ENCODE measurements at places on chromosomes 1 and 21.
A peak's percentile ranks its signal among the peaks of the same experiment; 100 is the strongest.

DNA sequence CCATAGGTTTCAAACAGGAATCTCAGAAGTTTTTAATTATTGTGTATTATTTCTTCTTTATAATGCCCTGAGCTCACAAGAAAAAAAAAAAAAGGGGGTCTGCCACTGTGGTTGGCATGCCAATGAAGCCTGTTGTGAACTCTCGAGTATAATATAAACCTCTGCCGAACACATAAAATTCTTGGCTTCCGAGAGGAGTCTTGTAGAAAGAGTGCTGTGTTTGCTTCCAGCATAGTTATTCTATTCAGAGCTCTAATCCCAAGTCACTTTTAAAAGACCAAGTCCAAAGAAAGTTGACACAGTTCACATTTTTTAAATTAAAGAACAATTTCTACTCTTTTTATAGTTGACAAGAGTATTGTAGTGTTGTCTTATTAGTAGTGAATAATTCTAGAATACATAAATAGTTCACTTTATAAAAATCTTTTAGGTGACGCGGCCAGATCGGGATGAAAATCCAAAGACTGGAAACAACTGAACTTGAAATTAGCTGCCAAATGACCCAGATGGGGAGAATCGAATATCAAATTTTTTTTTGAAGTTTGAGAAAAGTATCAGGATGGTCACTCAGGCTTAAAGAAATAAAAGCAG, 293.2 kb downstream of the DUSP10 start:
- no peak for DNase-seq

GRCh38 chr21:41766883-41767605, at the start of gene RIPK4:
RIPK4 (minus strand) TSS chr21:41767052; CDS start chr21:41767041, 11 bp downstream.
- peak; percentile 58 for DNase-seq

DNA sequence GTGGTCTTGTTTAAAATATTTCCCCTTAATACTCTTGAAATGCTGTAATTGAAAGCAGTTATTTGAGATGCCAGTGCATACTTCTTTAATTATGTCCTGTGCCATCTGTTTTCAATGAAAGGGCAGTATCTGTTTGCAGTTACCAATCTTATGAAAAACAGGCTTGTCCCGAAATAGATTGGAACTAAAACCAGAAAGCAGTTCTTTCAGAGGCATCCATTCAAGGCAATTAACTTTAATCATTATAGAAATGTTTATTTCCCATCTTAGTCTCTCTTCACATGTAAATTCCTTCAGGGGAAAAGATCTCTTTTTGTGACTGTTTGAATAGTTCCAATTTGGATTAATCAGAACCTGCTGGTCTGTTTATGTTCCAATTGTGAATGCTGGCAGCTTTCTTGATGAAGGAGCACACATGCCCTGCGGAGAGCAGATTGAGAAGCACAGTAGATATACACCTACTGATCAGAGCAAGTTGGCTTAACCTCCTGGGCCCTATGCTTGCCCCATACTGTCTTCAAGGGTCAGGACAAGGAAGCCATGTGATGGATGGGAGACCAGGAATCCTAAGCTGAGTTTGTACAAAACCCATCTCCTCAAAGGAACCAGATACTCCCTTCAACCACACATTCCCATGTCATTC, 41.6 kb upstream of the MROH9 start:
- no peak for DNase-seq

DNA sequence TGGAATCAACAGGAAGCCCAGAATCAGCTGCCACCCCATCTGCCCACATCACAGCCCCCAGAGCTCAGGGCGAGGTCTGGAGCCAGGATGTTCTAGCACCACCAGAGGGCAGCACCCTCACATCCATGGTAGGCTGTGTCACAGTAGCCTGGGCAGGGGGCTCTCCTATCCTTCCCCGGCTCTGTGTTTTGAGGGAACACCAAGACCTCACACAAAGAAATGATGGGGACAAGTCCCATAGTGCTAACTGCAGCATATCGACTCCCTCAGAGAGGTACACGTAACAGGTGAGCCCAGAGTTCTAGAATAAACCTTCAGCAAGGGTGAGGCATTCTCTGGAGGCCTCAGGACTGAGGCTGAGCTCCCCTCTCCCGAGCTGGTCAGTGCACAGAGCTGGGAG, 2.3 kb upstream of the KCNC4 start:
- DNase-seq, result peak; percentile 82

DNA sequence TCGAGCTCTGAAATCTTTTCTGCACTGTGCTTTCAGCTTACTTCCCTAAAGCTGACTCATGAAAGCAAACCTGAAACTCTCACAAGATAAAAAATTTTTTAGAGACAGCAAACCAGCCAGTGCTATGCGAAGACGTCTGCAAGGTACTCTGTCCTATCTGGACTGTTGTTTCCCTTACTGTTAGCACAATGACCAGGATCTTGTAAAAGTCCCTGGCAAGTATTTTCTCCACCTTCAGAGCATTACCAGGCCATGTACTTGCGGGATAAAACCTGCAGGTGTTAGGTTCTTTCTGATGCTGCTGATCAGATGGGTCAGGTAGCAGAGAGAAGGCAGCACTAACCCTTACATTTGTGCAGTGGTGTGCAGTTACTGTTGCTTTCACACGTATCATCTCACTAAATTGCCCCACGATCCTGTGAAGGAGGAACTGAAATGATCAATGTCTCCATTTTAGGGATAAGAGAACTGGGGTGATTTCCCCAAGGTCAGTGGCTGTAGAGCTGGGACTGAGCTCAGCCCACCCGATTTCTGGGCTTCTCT, 56.6 kb downstream of the PLXNA2 start:
- no peak for DNase-seq

GRCh38 chr1:149843431-149844041, 55.8 kb upstream of the BOLA1 start:
- DNase-seq, result peak; percentile 3

GRCh38 chr21:31346256-31346821, 2.3 kb upstream of the TIAM1 start:
- DNase-seq, result no peak

- DNase-seq, result no peak
Measured at GRCh38 chr1:118298397-118298796, 113.4 kb upstream of the SPAG17 start.

GRCh38 chr1:34976384-34977209, 8.6 kb downstream of the TMEM35B start:
- DNase-seq, result no peak

GRCh38 chr1:173161510-173162221, 45.5 kb downstream of the TNFSF4 start:
- no peak for DNase-seq

DNA sequence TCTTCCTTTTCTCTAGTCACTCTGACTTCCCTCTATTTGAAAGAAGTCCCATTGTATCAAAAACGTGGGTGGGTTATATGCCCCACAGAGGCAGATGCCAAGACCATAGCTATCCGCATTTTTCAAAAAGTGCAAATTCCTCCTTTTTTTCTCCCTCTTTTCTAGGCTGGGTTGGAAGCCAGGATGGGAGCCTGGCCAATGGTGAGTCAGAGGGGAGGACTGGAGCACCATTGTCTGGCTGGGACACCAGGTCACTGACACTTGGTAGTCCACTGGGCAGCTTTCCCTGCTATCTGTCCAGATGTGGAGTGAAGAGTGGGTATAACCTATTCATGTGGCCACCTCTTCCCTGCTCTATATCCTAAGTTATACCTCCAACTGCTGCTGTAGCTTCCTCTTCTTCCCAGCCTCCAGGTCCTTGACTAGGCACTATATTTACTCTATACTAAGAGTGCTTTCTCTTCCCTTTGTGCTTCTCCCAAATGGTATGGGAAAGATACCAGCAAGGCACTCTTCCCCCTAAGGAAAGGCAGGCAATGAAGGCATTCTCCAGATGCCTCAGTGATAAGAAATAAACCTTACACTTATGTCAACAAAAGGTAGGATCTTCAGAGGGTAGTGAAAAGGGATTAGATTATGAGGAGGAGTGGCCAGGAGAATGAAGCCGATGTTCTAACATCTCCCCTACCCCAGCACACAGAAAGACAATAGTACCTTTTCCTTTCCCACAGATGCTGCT, 12.9 kb downstream of the PI4KB start:
- DNase-seq, result no peak

DNA sequence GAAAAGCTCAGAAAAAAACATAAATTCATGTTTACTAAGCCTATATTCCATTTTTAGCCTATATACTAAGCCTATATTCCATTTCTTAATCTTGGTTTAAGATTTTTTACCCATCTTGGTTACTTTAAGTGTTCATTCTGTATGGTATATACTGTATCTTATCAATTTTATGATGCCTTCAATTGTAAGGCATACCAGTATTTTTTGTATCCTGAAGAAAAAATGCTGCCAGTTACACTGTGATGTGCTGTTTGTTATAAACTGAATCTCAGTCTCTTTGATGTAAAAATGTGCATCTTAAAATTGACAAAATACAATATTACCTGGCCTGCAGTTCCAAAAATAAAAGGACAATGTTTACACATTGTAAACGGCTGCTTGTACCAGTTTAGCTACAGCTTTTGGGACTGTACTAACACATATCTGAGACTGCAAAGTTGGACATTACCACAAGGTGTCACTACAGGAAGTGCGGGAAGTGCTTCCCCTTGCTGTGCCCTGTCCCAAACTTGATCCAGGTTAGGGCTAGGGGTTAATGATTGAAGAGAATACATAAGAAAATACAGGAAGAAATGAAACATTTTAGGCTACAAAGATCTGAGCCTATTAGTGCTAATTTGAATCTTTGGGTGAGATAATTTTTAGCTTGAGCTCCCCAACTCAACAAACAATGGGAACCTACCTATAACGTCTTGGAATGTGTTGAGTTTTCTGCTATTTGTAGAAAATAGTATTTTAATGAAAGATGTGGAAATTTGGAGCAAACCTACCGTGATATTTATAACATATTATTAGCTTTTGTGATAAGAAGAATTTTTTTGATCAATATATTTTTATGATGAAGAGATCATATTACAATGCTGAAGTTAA, 108.9 kb downstream of the LBR start:
- DNase-seq, result peak; percentile 30

DNA sequence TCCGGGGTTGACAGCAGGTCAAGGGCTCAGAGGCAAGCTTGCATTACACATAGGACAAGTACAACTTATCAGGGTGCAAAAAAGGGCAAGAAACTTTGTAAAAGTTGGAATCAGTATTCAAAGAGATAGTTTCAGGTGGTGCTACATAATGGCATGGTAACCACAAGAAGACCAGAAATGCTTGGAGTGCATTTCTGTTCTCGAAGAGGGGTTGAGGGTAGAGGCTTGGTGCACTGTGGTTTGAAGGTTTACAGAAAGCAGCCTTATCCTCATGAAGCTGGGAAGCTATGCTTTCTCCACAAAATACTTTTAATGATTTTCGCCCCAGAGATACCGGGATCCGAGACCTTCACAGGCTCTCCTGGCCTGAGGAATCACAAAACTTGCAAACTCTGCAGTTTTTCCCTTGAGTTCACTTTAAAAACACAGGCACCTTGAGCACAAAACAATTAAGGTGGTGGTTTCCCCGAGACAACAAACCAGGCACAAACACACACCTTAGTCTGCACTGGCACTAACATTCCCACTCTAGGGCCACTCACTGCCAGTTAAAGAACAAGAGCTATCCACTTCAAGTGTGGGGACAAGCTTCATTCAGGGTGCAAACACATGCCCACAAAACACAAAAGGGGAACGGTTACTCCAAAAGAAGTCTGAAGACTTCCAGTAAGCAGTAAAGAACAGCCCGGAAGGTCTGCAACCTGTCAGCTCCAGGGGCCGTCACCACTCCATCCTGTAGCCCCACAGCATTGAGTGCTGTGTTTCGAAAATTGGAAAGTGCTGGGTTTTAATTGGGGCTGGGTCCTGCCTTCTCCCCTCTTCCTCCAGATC, 29.8 kb upstream of the NFIA start:
- DNase-seq, result no peak

GRCh38 chr1:44237721-44238457, 24.6 kb downstream of the DMAP1 start:
- DNase-seq, result peak; percentile 29

DNA sequence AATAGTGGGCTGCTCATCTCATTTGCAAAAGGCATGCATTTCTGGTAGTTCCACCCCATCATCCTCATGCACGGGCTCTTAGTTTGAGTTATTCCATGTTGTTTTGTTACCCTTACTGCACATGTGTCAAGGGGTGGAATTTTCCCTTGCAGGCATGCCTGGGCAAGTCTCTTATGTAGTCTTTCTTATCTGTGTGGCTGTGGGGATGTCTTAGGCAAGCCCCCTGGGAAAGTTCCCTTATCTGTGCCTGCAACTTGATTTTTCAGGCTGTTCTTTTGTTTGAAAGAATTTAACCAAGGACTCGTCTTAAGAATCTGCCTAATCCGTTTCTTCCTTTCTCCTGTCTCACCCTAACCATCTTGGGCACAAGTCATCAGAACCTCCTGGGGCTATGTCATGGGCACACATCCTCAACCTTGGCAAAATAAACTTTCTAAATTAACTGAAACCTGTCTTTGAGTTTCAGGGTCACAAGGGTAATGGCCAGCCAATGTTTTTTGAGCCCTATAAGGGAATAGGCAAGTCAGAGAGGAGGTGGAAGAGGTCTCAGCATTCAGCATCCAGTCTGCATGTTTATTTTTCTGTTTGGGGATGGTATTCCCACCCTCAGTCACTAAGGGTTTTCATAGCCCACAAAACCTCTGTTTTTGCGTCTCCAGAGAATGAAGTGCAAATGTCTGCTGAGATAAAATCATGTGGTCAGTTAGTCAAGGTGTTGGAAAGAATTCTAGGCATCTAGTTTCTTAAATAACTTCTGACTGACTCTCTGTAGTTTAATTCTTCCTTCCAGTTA, 579.7 kb downstream of the PLA2G4A start:
- DNase-seq, result no peak

- no peak for DNase-seq
Measured at GRCh38 chr21:39006571-39007311, 176.5 kb downstream of the PSMG1 start.

GRCh38 chr1:46012236-46012635, 120.2 kb downstream of the PIK3R3 start:
- no peak for DNase-seq

GRCh38 chr1:56578138-56578962, 1.0 kb downstream of the PLPP3 start:
- no peak for DNase-seq

DNA sequence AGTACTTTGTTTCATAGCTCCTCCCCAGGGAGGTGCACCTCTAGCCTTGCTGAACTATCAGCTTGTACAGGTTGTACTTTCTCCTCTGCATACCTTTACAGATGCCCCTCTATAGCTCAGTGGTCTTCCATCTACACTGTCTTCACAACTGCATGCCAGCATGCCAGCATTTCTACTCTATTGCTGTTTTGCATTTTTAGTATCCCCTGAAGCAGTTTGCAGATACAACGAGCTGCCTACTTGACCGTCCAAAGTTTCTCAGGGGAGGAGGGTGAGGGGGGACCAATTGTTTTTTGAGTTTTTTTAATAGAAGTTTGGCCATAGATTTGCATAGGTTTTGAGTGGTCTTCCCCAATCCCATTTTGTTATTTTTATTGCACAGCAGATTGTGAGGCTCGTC, 27.6 kb upstream of the CTH start:
- DNase-seq, result no peak

GRCh38 chr1:28066393-28067154, 21.8 kb downstream of the EYA3 start:
- no peak for DNase-seq

GRCh38 chr1:177975588-177976495, 6.0 kb upstream of the SEC16B start:
- no peak for DNase-seq
